ENCODE measurements at places on chromosomes 6 and 20. TPM values are rescaled to one million over a fixed set of nuclear protein-coding genes. Genes with fewer than 3 reads are reported as not detected.

The ACTL10 gene
- 6.6 TPM for polyA plus RNA-seq

The DNAAF9 gene
- 1.4 TPM for polyA plus RNA-seq

The MMP24 gene
- 0.18 TPM for polyA plus RNA-seq

The POPDC3 gene
- not detected for polyA plus RNA-seq

The EPHA7 gene
- polyA plus RNA-seq: not detected

The CCN2 gene
- not detected for polyA plus RNA-seq

The FAM217A gene
- not detected for polyA plus RNA-seq

The ENPP1 gene
- polyA plus RNA-seq: 1.2 TPM

DNA sequence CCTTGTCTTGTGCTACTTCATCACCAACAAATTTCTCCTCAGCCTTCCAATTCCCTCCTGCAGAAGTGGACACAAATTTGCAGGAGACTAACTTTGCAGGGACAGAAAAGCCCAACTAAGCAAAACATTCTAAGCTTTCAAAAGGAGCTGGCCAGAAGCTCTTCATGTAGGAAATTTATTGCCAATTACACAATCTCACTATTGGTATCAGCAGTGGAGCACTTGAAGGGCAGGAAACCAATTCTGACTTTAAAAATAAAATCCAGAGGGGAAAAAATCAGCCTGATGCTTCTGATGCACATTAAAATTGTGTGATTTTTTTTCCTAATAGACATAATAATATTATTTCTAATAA, 193.3 kb downstream of the LY86 start:
- no peak overlapping the region for H3K27ac ChIP-seq
- H3K4me3 ChIP-seq: no peak overlapping the region
- H3K36me3 ChIP-seq: no peaks in the 10 kb centered on the region
- no peaks in the 10 kb centered on the region for H3K27me3 ChIP-seq
- H3K4me1 ChIP-seq: no peaks in the 10 kb centered on the region
- DNase-seq: no peak

DNA sequence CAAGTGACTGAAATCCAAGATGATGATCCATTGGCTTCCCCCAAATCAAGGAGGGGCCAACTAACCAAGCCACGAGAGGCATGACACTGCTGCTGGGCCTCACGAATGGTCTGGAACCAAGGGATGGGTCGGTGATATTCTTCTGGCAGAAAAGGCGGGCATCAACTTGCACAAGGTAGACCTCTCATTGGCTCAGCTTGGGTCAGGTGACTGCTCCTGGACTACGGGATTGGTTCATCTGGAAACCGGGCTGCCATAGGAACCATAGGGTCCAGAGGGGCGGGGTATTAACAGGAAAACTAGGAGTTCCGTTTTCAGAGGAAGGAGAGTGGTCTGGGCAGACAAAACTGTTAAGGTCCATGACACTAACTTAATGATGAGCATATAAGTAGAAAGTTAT, 100.9 kb downstream of the TFAP2C start:
- no peak overlapping the region for H3K4me3 ChIP-seq
- H3K36me3 ChIP-seq: no peaks in the 10 kb centered on the region

DNA sequence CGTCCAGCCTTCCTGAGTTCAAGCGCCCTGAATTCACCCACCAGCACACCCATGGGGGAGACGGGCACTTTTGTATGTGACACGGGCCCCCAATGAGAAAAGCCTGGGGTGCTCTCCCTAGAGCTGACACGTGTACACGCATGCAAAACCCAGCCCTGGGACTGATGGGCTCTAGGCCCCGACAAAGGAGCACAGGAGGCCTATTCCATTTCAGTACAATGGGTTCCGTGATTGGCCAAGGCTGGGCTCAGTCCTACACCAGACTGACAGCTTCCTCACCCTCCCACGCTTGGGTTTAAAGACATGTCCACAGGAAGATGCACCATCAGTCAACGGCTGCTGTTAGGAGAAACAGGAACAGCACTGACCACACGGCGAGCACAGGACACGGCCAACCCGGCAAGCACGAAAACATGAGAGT, 8.8 kb downstream of the ZBTB46 start:
- H3K27ac ChIP-seq: no peak overlapping the region
- H3K4me1 ChIP-seq: no peaks in the 10 kb centered on the region
- H3K27me3 ChIP-seq: no peaks in the 10 kb centered on the region
- DNase-seq: no peak
- H3K4me3 ChIP-seq: no peak overlapping the region

DNA sequence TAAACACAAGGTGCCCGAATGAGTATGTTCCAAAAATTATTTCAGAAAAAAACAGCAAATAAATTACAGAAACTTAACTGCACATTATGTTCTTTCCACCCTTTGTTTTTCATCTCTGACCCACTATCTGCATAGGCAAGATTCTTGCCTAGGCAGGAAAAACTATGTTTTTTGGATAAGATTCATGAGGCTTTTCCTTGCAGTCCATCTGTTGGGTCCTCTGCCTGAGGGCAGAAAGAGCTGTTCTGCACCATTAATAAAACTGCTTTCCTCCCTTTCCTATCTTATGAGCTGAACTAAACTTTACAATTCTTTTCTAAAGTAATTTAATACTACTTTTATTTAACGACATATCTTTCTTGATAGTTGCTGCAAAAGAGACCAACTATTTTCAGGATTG, 21.1 kb downstream of the ENPP1 start:
- DNase-seq: no peak
- H3K4me3 ChIP-seq: no peak overlapping the region
- H3K4me1 ChIP-seq: no peaks in the 10 kb centered on the region
- no peak overlapping the region for H3K27ac ChIP-seq
- no peaks in the 10 kb centered on the region for H3K36me3 ChIP-seq

GRCh38 chr20:41329435-41330342, 10.9 kb upstream of the LPIN3 start:
- H3K4me3 ChIP-seq: peak overlapping the region; percentile 33
- no peak overlapping the region for H3K27ac ChIP-seq
- H3K4me1 ChIP-seq: peaks cover 12% of the 10 kb centered on the region

DNA sequence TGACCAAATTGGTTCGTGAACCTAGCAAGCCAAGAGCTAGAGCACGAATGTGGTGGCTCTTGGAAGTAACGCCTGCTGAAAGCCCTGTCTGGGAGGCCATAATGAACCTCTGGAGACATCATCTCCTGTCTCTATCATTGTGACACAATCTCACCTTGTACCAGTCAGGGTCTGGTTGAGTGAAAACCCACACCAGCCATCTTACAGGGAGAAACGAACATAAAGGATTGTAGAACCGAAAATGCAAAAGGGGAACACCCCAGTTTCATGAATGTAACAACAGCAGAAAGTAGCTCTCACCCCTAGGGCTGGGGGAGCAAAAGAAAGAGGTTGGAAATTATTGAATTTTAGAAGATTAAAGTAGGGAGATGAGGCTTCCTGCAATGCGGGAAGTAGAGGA, 50.9 kb upstream of the TAB2 start:
- H3K4me1 ChIP-seq: peaks cover 32% of the 10 kb centered on the region
- no peak for DNase-seq
- no peaks in the 10 kb centered on the region for H3K36me3 ChIP-seq
- H3K27ac ChIP-seq: no peak overlapping the region

DNA sequence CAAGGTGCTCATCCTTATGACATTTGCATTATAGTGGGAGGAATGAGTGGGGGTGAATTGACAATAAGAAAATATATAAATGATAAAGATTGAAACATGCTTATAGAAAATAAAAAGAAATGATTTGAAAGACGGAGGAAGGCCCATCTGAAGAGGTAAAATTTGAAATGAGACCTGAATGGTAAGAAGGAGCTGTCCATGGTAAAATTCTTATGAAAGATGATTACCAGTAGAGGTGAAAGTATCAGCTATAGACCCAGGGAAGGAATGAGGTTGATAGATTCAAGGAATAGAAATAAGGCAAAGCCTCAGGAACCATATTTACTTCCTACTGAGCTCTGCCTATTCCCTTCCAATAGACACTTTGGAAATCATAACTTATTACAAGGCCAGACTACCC, 149.7 kb downstream of the HTR1B start:
- H3K4me3 ChIP-seq: no peak overlapping the region
- no peaks in the 10 kb centered on the region for H3K4me1 ChIP-seq
- no peaks in the 10 kb centered on the region for H3K27me3 ChIP-seq
- H3K27ac ChIP-seq: no peak overlapping the region
- no peak for DNase-seq

DNA sequence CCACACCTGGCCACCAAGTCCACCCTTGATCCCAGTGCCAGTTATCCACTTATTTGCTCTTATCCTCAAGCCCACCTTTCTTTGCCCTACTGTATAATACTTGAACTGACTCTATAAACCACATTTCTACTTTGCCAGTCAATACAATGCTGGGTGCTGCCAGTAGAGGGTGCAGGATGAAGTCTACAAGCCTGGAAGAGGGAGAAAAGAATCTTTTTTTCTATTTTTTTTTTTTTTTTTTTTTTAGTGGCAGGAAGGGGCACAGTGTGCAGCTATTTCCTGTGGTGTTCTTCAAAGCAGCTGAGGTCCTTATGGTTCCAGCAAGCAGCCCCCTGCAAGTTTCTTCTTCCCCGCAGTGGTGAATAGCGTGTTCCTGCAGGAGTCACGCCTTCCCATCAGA, 22.2 kb upstream of the GABRR1 start:
- DNase-seq: peak; percentile 44
- no peaks in the 10 kb centered on the region for H3K27me3 ChIP-seq
- no peaks in the 10 kb centered on the region for H3K36me3 ChIP-seq

GRCh38 chr6:90326404-90327057, 29.9 kb upstream of the BACH2 start:
- no peak overlapping the region for H3K27ac ChIP-seq
- H3K36me3 ChIP-seq: no peaks in the 10 kb centered on the region
- H3K27me3 ChIP-seq: no peaks in the 10 kb centered on the region

- H3K4me1 ChIP-seq: peaks cover 14% of the 10 kb centered on the region
- no peaks in the 10 kb centered on the region for H3K36me3 ChIP-seq
- no peak overlapping the region for H3K4me3 ChIP-seq
- no peak for DNase-seq
Measured at GRCh38 chr6:33836806-33837469, 33.1 kb upstream of the MLN start.

DNA sequence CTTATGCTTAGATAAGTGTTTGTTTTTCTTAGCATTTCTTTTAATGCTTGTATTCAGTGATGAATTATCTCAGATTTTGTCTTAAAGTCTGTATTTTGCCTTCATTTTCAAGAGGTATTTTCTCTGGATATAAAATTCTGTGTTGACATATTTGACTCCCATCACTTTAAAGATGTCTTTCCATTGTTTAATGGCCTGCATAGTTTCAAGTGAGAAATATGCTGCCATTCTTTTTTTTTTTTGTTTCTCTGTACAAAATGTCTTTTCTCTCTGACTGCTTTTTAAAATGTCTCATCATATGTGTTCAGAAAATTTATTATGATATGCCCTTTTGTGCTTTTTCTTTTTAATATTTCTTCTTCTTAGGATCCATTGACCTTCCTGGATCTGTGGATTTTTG, 578.0 kb upstream of the NOX3 start:
- no peaks in the 10 kb centered on the region for H3K4me1 ChIP-seq
- no peak for DNase-seq
- H3K4me3 ChIP-seq: no peak overlapping the region
- H3K27me3 ChIP-seq: no peaks in the 10 kb centered on the region
- no peak overlapping the region for H3K27ac ChIP-seq
- no peaks in the 10 kb centered on the region for H3K36me3 ChIP-seq

- H3K4me1 ChIP-seq: peaks cover 56% of the 10 kb centered on the region
- peak within 1 kb of the TSS; percentile 69 for H3K27ac ChIP-seq
- no peaks in the 10 kb centered on the region for H3K27me3 ChIP-seq
- no peak for DNase-seq
- H3K36me3 ChIP-seq: peaks cover 5% of the 10 kb centered on the region
Measured at GRCh38 chr20:56411759-56412472, at the start of gene CASS4. Gene CASS4 (plus strand): TSS chr20:56412260. CDS start chr20:56412459, 199 bp downstream.

DNA sequence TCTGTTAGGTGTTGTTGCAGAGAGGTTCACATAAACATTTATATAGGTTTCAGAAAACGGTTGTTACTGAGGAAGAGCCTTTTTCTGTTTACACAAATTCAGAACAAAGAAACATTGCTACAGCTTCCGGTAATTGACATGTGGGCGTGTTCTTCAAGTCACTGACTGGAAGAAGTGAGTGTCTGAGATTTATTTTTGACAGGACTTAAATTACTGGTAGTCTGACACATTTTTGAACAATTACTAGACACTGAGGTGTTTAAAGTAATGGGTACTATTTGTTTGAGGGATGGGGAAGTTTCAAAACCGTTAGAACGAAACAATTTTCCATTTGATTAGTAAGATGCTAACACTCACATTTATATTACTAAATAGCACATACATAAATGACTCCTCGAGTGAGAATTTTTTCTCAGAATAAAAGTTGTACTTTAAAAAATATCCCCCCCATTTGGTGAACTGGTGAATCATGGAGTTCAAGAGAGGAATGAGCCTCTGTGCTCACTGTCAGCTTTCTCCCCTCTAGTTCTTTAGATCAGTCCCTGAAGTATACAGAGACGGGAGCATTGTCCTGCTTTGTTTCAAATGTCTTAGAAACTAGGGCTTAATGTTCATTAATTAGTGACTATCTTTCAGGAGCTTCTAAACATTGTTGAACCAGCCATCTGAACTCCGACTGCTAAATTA, 98.7 kb downstream of the TSHZ2 start:
- no peak overlapping the region for H3K27ac ChIP-seq
- H3K27me3 ChIP-seq: no peaks in the 10 kb centered on the region
- peaks cover 6% of the 10 kb centered on the region for H3K4me1 ChIP-seq
- no peak for DNase-seq
- no peaks in the 10 kb centered on the region for H3K36me3 ChIP-seq

DNA sequence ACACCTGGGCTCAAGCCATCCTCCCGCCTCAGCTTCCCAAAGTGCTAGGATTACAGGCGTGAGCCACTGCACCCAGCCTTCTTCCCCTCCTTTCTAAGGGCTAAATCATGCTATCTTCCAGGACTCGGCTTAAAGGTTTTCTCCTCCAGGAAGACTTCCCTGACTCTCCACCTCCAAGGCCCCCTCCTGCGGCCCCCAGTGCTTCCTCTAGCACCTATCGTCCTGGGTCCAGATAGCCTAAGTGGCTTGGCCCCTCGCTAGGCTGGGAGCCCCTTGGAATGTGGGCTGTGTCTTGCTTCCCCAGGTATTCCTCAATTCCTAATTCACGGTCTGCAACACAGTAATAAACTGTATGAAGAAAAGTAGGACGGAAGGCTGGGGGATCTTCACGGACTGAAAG, 36.7 kb downstream of the PIM1 start:
- H3K4me3 ChIP-seq: no peak overlapping the region
- peaks cover 64% of the 10 kb centered on the region for H3K4me1 ChIP-seq
- no peaks in the 10 kb centered on the region for H3K27me3 ChIP-seq
- DNase-seq: no peak
- H3K36me3 ChIP-seq: no peaks in the 10 kb centered on the region
- no peak overlapping the region for H3K27ac ChIP-seq

- H3K27me3 ChIP-seq: no peaks in the 10 kb centered on the region
- no peak overlapping the region for H3K4me3 ChIP-seq
- H3K4me1 ChIP-seq: peaks cover 22% of the 10 kb centered on the region
- H3K27ac ChIP-seq: no peak overlapping the region
Measured at GRCh38 chr6:16741112-16742016, 19.9 kb downstream of the ATXN1 start.

- no peak for DNase-seq
- no peaks in the 10 kb centered on the region for H3K27me3 ChIP-seq
- no peaks in the 10 kb centered on the region for H3K36me3 ChIP-seq
- H3K4me3 ChIP-seq: no peak overlapping the region
Measured at GRCh38 chr6:137271245-137272183, 52.3 kb upstream of the IFNGR1 start.
